Left kidney (tissue), 8 donors: ENCODE measurements at places on chromosomes 12 and 14. TPM values are rescaled to one million over a fixed set of nuclear protein-coding genes. Genes with fewer than 3 reads are reported as not detected.

CD163L1 gene
- polyA plus RNA-seq, result 2.2 TPM

DNA sequence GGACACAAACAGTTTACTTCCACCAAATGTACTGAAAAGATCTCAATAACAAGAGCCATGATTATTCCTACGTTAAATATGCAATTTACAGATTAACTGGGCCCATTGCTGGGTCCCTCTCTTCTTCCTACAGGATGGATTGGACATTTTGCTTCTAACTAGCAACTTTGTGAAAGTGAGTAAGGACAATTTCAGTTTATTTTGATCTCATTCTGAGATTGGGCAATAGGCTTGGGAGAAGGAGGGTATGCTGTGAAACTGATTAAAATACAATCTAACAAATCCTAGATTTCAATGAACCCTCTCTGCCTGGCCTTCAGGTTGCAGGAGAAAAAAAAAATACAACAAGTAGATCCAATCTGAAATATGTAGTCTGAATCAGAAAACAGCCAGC lies 121.5 kb downstream of the PRKD1 start:
- no peak for DNase-seq

- DNase-seq, result no peak
These were observed 305.4 kb downstream of the DPF3 start for GRCh38 chr14:72588521-72588920.

FGF6 gene
- not detected for polyA plus RNA-seq

DNA sequence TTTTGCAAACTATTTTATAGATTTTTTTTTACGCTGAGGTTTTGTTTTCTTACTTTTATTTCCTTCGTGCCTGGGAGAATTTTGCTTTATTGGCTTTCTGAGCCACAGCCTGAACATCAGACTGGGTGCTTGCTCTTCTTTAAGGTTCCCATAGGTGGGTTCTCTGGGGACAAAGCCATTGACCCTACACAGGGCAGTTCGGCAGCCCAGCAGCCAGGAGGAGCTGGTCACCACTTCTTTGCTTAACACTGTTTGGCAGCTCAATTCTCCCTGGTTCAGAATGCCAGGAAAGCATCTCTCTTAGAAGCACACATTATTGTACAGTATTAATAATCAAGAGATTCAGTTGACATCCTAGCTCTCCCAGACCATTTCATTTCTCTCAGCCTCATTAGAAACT lies 140.8 kb upstream of the NEDD1 start:
- no peak for DNase-seq

DNA sequence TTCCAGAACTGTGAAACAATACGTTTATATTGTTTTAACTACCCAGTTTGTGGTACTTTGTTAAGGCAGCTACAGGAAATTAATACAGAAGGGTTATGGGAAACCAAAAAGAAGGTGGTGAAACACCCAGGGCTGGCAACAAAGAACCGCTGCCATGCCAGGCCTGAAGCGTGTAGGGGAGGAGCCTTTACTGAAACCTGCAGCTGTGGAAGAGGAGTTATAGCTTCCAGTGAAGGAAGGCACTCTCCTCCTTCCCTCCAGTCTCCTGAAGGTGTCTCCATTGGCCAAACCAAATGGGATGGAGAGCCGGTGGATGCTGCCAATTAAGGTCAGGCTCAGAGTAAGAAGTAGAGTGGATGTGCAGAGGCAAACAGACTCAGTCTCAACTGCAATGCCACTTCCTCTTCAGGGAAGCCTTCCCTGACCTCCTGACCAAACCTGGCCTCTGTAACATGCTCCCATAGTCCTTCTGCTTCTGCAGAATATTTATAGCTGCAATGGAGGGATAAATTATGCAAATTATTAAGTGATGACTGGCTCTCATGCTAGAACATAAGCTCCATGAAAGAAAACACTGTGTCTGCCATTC lies 168.3 kb downstream of the DAD1 start:
- DNase-seq, result no peak

AMDHD1 gene
- polyA plus RNA-seq, result 1.5 TPM

DNA sequence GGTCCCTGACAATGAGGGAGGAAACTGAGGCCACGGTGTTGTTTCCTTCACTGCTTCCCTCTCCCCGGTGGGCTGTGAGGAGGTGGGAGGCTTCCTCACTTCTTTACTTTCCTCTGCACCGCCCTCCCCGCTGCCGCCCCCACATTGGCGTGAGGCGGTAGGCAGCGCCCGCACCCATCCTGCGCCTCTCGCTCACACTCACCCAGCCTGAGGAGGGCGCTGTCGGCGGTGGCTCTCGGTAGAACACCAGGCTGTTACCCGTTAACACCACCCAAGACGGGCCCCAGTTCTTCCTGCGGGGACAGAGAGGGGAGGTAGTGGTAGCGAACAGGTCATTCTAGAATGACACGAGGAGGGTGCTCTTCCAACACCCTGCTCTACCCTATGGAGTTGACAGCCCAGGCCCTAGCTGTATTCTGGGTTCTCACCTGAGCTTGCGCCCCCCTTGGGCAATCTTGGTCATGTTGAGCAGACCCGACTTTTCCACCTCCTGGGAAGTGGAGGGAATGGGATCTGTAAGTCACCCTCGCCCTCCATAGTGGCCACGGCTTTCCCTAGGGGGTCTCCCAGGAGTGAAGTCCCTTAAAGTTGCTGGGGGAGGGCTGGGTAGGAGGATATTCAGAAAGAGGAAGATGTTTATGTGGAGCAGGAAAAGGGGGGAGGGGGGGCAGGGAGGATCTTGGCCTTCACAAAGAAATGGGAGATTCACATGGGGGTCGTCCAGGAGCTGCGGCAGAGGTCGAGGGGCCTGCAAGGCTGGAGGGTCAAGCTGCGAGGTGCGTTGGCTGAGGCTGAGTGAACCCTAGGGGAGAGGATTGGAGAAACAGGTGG lies 3.3 kb downstream of the ARHGAP9 start:
- no peak for DNase-seq

- DNase-seq, result no peak
These were observed 12.6 kb downstream of the SNAPC1 start for GRCh38 chr14:61774861-61775260.

- DNase-seq, result no peak
These were observed 71.4 kb upstream of the PRKD1 start for GRCh38 chr14:29999013-29999539.

- DNase-seq, result no peak
These were observed 274.6 kb downstream of the RAD51B start for GRCh38 chr14:68094158-68094557.

- no peak for DNase-seq
These were observed 19.4 kb downstream of the ZFYVE21 start for GRCh38 chr14:103735022-103735421.

GRCh38 chr14:37588956-37589714 lies 5.9 kb downstream of the FOXA1 start:
- DNase-seq, result no peak

DNA sequence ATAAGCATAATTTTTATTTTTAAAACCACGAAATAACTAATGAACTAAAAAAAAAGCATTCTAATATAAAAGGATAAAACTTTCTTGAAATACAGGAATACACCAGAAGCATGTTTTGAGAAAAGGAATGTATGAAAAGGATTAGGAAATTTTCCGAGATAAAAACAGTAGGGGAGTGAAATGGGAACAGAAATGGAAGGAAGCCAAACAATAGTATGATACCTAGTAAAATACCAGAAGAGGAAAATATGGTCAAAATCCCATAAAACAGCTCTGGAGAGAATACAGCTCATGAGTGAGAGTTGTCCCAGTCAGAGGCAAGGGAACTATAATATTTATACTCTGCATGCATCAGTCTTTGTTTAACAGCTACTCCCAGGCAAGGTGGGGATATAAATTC lies 1016.2 kb downstream of the SLC6A15 start:
- no peak for DNase-seq

GRCh38 chr14:100532154-100532861 lies 54.9 kb downstream of the BEGAIN start:
- DNase-seq, result no peak

- DNase-seq, result no peak
These were observed 3.6 kb downstream of the PAPLN start for GRCh38 chr14:73240816-73241480.

GRCh38 chr12:38878333-38878705 lies 27.1 kb downstream of the CPNE8 start:
- DNase-seq, result no peak

KLRB1 gene
- 8.1 TPM for polyA plus RNA-seq

DNA sequence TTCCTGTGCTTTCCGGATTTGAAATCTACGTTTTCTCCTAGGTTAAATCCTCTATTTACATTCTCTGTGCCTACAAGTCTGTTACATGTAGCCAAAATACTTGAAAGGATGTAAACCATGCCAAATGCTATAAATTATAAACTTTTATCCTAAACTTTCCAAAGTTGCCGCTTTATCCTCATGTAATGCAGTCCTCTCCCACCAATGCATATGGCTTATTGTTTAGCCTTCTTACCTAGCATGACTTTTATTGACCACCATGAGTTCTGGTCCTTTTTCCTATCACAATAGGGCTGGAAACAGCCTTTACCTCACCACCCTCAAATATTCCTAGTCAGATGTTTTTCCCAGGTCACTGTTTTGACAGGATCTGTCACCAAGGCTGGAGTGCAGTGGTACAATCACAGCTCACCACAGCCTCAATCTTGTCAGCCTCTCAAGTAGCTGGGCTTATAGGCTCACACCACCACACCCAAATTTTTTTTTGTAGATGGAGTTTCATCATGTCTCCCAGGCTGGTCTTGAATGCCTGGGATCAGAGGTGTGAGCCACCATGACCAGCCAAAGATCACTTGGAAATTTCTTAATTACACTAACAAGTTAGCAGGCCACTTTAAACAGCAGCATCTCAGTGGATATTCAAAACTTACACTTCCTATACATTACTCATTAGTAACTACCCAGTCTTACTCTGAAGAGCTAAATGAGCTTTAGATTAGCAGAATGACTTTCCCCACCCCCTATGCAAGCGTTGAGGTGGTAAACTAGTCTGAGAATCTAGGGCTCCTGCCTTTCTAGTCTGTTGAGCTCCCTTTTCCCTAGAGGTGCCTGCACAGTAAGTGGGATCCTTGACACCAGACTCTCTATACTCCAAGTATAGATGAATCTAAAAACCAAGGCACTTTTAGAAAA lies 4.1 kb downstream of the TUBA1B start:
- DNase-seq, result no peak

DNA sequence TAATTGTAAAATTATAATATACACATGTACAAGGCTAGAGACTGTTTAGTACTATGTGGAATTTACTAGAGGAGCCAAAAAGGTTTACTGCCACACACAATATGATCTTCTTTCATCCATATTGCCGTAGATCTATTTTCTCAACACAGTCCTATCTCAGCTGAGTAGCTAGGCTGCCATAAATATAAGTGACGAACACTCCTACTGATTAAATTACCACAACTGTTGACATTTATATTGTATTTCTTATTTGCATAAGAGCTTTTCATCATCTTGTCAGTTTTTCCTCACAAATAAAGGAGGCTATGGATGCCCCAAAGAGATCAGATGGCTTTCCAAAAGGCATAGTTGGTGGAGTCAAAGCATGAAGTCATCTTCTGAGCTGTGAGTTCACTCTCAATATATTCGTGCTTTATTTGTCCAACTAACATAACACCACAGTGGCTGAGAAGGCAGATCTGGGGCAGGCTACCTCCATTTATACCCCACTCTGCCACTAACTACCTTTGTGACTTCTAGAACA lies 78.6 kb downstream of the CCDC59 start:
- no peak for DNase-seq

GRCh38 chr14:91890291-91890749 lies 23.0 kb upstream of the TC2N start:
- DNase-seq, result no peak

CCDC177 gene
- 0.05 TPM for polyA plus RNA-seq

GPD1 gene
- 68.6 TPM for polyA plus RNA-seq

AQP5 gene
- polyA plus RNA-seq, result 1.2 TPM

ZFHX2 gene
- 9.6 TPM for polyA plus RNA-seq

DNAH10 gene
- polyA plus RNA-seq, result 7.5 TPM

NKX2-8 gene
- not detected for polyA plus RNA-seq

DNA sequence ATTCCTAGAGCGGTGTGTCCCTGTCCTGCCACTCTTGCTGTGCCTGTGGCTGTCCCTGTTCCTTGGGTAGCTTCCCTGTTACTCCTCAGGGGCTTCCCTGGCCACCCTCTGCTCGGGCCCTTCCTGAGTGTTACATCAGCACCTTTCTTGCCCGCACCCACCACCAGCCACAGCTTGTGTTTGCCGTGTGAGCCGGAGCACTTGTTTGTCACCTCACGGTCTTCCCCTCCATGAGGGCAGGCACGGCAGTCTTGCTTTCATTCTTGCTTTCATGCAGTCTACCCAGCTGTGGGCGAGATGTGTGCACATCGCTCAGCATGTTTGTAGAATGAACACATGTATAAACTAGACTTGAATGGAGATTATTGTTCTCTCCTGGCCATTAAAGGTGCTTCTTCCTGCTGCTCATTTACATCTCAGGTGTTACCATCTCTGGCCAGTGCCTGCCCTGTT lies 42.0 kb downstream of the TRAF3 start:
- DNase-seq, result no peak

ACSM4 gene
- not detected for polyA plus RNA-seq

- no peak for DNase-seq
These were observed 1.5 kb upstream of the NOVA1 start for GRCh38 chr14:26599291-26599690.

PLBD1 gene
- 43.7 TPM for polyA plus RNA-seq

- no peak for DNase-seq
These were observed 77.5 kb upstream of the CPSF6 start for GRCh38 chr12:69161829-69162228.

DNA sequence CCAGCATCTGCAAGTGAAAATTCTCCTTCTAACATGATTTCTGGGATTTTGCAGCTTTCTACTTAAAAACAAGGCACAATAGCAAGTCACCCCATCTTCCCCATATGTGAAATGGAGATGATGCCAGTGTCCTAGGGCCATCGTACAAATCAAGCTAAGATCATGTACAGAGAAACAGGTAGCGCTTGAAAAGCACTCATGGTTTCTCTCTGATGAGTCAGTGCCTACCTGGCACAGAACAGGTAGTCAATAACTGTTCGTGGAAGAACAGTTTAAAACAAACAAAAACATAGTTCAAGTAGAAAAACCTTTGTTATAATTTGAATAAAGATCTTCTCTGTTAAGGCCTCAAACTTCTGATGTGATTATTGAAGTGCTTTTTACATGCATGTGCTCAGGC lies 46.9 kb downstream of the RAD52 start:
- no peak for DNase-seq

DNA sequence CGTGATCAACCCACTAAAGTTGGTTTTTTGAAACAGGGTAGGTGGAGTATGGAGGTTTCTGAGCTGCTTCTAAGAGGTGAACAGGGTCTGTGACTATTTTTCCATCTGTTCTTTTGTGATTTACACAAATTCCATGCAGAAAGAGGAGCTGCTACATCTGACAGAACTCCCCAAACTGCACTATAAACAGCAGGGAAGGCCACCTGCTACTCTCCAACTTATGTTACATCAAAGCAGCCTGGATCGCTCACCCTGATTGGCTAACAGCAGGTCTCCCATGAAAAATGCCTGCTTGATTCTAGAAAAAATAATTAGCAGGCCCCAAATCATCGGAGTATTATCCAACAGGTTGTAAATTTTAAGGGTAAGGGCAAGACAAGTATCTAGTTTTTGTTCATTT lies 282.9 kb upstream of the FLRT2 start:
- no peak for DNase-seq

DNA sequence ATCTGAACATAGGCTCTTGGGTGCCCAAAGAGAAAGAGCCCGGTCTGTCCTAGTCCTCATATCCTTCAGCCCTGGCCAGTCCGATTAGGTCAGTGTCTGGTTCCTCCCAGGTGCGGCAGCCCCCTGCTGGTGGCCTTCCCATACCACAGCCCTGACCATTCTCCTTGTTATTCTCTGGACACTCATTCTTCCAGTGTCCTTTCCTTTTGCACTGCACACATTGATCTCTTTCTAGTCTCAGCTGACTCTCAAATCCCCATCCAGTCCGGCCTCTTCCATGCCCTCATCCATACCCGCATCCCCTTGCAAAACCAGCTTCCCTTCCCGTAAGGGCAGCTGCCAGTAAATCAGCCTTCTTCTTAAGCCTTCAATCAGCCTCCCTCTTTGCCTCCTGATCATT lies 1316.3 kb downstream of the TMEM121 start:
- no peak for DNase-seq
